ENCODE measurements at places on chromosomes 1 and 21.

DNA sequence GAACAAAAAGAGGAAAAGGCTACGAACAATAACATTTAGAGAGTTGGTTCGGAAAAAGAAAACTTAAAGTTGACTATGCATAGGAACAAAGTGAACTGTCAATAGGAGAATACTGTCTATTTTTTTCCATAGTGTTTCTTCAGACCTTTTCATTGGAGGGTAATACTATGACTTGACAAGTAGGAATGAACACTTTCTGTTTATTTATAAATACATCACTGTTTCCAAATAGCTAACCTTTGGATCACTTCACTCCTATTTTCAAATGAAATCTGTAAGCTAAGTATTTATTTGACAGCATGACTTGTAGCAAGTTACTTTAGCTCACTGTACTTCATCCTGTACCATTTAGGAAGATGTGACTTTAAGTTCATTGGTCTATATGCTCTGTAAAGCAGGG, 221.3 kb downstream of the COL24A1 start:
- DNase-seq, result no peak

GRCh38 chr1:168004531-168004930, 67.7 kb upstream of the MPC2 start:
- DNase-seq, result no peak

GRCh38 chr1:174266476-174266875, 107.2 kb downstream of the RABGAP1L start:
- no peak for DNase-seq

- peak; percentile 50 for DNase-seq
Observed at GRCh38 chr1:4585705-4586104, 68.7 kb upstream of the AJAP1 start.

DNA sequence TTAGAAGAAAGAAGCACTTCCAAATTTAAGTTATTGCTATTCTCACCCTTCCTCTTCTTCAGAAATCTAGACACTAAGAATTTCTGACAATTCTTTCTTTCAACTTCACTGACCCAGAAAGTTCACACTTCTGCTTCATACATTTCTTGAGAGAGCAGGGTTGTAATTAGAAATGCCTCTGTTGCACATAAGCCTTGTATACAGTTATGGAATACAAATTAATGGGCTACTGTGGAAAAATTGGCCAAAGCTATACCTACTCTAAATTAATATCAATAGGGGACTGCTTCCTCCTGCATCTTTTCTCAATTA, 1.5 kb downstream of the TNFSF18 start:
- no peak for DNase-seq

DNA sequence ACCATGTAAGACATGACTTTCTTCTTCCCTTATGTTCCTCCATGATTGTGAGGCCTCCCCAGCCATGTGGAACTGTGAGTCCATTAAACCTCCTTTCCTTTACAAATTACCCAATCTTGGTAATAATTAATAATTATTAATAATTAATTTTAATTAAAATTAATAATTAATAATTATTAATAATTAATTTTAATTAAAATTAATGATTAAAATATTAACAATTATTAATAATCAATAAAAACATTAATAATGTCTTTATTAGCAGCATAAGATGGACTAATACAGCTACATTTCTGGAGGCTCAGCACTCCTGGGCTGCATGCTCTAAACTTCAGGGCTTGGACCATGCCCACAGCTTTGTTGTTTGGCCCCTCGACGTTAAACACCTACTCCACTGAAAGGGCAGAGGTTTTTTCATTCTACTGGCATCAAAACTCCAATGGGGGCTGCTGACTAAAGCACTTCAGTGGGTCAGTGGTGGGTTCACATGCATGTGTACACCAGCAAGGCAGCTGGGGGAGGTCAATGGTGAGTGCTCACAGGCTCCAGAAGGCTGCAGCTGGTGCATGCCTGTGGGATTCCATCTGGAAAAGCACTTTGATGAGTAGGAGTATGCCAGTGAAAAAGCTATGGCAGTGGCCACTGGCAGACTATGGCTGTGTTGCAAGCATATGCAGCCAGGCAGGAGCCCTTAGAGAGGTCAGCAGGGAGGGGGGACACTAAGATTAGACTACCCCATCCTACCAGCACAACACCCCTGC, 561.3 kb downstream of the NCAM2 start:
- no peak for DNase-seq

DNA sequence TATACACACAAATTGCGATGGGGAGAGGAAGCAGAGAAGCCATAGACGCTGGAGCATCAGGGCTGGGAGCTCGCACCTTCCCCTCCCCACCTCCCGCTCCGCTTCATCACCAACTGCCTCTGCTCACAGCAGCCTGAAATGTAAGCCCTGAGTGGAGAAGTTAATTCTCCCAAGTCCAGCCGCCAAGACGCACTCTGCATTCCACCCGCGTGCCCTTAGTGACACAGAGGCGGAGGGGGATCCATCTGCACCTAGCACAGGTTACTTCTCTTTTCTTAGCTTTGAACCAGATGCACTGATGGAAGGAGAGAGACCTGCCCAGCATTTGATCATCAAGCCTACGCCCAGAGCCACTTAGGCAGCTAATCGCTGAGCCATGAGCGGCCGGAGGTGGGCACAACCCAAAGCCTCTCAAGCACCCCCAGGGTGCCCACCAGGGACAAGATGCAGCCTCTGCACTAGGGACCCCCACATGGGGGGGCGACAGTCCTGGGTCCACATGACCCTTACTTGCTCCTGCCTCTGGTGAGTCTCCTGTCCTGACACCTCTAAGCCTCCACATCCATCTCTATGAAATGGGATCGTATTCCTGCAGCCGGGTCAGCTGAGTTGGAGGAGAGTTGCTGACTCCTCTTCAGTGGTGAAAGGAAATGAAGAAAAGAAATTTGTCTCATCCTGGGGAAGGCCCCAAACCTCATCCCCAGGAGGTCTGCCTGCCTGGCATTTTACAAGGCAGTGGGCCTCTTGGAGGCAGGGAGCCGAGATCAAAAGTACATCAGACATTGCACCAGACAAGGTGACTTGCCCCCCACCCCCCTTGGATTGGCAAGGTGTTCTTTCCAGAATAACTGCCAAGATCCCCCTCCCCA, 316.2 kb downstream of the MATN1 start:
- DNase-seq, result peak; percentile 50

DNA sequence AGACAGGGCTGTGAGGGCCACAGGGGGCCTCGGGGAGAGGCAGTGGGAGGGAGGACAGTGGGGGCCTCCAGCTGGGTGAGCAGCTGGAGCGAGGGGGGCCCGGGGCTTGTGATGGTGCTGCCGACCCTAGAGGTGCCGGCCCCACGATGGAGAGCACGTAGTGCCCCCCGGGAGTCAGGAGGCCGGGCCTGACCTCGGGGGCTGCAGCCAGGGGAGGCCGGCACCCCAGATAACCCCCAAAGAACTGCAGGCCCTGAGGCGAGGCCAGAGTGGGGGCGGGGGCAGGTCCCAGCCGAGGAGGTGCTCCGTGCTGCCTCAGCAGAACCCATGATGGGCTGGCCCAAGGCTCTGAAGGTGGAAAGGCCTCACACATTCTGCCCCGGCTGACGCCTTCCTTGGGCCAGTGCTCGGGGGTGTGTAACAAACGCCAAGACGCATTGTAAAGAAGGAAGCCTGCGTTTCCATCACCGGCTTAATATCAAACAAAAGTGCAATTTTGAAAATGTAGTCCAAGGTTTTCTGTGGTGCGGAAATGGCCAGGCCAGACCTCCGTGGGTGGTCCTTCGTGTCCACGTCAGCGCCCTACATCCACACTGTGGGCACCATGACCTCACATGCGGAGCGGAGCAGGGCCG, 55.2 kb downstream of the COL6A1 start:
- DNase-seq, result no peak

- no peak for DNase-seq
Observed at GRCh38 chr21:32173121-32173724, 105.6 kb downstream of the MIS18A start.

- DNase-seq, result no peak
Observed at GRCh38 chr1:168437821-168438220, 106.0 kb downstream of the XCL2 start.
